ENCODE measurements at places on chromosomes 4 and X.

- DNase-seq = no peak
These were observed 24.5 kb downstream of the DDIT4L start for GRCh38 chr4:100165809-100166208.

DNA sequence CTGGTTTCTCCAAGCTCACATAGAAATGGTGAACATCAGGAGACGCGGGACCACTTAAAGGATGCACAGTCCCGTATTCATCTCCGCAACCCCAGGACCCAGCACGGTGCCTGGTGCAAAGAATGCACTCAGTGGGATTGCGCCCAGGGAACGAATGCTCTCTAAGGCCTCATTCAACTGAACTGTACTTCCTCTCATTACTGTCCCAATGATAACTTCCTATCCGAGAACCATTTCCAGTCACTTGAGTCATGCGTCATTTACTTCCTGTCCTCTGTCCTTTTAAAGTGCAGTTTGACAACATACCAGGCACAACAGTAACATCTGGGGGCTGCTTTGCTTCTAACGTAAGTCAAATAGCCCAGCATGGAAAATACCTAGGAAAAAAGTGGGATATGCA, 75.7 kb downstream of the RBM47 start:
- no peak for DNase-seq

DNA sequence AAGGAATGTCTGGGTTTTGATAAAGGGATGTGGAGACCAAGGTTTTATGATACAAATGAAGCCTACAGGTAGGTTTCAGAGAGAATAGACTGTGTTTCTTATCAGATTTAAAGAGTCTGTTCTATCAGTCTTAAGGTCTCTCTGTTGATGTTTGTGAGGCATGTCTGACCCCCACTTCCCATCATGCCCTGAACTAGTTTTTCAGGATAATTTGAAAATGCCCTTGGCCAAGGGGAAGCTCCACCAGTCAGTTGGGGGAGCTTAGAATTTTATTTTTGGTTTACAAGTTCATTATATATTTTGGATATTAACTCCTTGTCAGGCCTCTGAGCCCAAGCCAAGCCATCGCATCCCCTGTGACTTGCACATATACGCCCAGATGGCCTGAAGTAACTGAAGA, 18.6 kb downstream of the C4orf51 start:
- no peak for DNase-seq

GRCh38 chrX:116618546-116618945, 155.8 kb upstream of the CT83 start:
- no peak for DNase-seq

GRCh38 chr4:153438916-153439756, 27.0 kb upstream of the TMEM131L start:
- no peak for DNase-seq

DNA sequence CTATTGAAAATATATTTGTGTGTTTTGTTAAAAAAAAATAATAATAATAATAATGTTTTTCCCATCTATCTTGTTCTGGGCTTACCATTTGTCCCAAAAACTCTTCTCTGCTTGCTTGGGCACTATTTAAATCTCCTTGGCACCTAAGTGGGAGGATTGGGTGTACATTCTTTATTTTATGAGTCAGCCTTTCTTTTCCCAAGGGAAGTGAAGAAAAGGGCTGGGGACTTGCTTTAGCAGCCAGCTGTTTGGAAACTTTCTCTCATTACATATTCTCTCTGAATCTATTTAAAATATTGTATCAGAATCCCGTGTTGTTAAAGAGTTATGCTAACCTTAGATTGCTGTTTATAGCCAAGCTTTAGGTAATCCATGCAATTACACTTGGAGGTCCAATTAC, 2332.4 kb downstream of the ARAP2 start:
- DNase-seq = peak; percentile 4

- no peak for DNase-seq
These were observed 14.4 kb downstream of the PPEF1 start for GRCh38 chrX:18721683-18722499.

All from fibroblast of mammary gland (primary cell).